Pancreas (tissue), 10 donors: ENCODE measurements at places on chromosomes 12 and 14. TPM values are rescaled to one million over a fixed set of nuclear protein-coding genes. Genes with fewer than 3 reads are reported as not detected.
A peak's percentile ranks its signal among the peaks of the same experiment; 100 is the strongest.

RNASE7 gene
- not detected for polyA plus RNA-seq

DNA sequence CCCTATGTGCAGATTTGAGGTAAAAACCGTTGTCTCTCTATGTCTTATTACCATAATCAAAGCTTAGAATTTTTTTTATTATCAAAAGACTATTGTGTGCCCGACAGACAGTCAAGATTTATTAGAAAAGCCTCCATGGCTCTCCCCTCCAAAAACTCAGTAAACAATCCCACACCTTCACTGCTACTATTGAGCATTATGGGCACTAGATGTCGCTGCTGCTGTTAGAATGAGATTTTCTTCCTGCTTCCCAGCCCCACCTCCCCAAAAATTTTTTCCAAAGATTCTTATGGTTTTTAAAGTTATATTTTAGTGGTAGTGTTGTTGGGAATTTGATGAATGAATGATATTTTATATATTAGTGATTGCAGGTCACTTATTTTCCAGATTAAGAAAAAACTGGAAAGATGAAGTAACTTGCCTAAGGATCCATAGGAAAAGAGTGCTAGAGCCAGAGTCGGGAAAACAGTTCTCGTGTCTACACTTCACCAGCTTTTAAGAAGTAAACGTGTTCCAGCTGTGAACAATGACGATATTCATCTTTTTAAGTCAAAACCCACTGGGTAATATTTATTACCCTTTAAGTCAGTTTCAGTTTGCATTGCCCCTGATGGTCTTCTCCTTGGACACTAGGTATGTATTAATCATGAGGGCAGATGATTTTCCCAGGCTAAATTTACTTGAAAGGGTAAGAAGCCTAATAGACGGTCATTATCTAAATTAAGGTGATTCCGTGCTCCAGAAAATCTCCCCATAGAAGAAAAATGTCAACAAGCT is 12.2 kb upstream of the FOXG1 start:
- H3K4me1 ChIP-seq, result no peaks in the 10 kb centered on the region
- peaks cover 5% of the 10 kb centered on the region for H3K27me3 ChIP-seq
- no peak overlapping the region for H3K27ac ChIP-seq
- no peaks in the 10 kb centered on the region for H3K36me3 ChIP-seq
- no peak for DNase-seq

PDZRN4 gene
- 0.23 TPM for polyA plus RNA-seq

- H3K4me1 ChIP-seq, result no peaks in the 10 kb centered on the region
- no peaks in the 10 kb centered on the region for H3K36me3 ChIP-seq
- H3K27me3 ChIP-seq, result no peaks in the 10 kb centered on the region
- H3K27ac ChIP-seq, result no peak overlapping the region
- DNase-seq, result no peak
Observed at GRCh38 chr14:76509311-76509710, 133.4 kb downstream of the ESRRB start.

DNA sequence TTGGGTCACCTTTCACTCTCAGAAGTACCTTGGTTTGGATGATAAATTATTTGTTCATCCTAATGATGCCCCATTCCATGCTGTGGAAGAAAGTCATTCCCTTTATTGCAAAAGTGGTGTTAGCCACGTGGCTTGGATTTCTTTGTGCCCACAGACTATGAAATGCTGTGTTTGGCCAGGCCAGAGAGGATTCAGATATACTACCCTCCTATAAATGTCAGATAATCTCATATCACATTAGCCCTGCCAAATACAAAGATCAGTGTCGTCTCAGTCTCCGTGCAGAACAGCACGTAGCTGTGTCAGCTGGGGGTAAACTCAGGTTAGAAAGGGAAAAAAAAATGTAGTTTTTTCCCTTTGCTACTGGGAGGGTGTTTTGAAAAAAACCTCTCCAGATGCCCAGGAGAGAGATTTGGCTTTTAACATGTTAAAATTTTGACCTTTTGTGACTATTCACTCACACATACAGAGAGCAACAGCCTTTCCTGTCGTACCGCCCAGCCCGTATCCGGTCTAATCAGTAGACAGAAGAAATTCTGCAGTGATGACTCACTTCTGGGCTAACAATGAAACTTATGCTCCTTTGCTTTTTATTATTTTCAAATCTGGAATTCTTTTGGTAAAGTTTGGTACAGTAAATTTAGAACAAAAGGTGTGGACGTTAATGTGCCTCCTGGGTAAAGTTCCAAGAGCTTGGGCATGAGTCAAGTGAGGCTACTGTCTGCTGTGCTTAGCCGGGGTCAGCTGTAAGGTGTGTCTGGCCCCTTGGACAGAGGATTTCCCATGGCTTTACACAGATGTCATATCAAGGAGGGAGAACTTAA is 8.5 kb upstream of the PTPRB start:
- H3K27me3 ChIP-seq, result no peaks in the 10 kb centered on the region
- DNase-seq, result no peak
- H3K4me1 ChIP-seq, result no peaks in the 10 kb centered on the region
- H3K27ac ChIP-seq, result no peak overlapping the region
- H3K4me3 ChIP-seq, result no peak overlapping the region

- H3K4me3 ChIP-seq, result no peak overlapping the region
- H3K27ac ChIP-seq, result no peak overlapping the region
- H3K4me1 ChIP-seq, result peaks cover 4% of the 10 kb centered on the region
- no peak for DNase-seq
- no peaks in the 10 kb centered on the region for H3K27me3 ChIP-seq
Observed at GRCh38 chr14:103908580-103908979, 19.7 kb upstream of the TDRD9 start.

GRCh38 chr14:102055181-102055901 is 31.5 kb downstream of the HSP90AA1 start:
- no peaks in the 10 kb centered on the region for H3K27me3 ChIP-seq
- no peak overlapping the region for H3K4me3 ChIP-seq
- peaks cover 25% of the 10 kb centered on the region for H3K36me3 ChIP-seq
- H3K4me1 ChIP-seq, result no peaks in the 10 kb centered on the region

DNA sequence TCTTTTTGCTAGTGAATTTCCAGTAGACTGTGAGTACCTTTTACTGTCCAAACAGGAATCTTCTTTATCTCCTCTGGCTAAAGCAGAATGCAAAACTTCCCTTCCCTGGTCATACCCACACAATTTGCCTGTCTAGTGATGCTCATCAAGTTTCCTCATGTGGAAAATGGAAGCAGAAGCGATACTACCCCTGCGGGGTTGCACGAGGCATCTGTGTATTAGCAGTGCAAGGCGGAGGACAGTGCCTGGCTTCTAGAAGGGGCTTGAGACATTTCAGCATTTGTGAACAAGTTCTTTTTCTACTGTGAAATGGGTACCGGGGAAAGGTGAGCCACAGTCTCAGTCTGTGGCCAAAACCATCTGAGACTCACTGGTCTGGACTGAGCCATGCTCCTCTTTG is 340.9 kb downstream of the AACS start:
- no peaks in the 10 kb centered on the region for H3K4me1 ChIP-seq
- no peak for DNase-seq
- H3K36me3 ChIP-seq, result no peaks in the 10 kb centered on the region
- H3K27ac ChIP-seq, result no peak overlapping the region
- H3K27me3 ChIP-seq, result no peaks in the 10 kb centered on the region

LMNTD1 gene
- 0.70 TPM for polyA plus RNA-seq

GRCh38 chr12:46664761-46665287 is 161.0 kb downstream of the SLC38A4 start:
- H3K27me3 ChIP-seq, result no peaks in the 10 kb centered on the region
- no peak overlapping the region for H3K27ac ChIP-seq
- DNase-seq, result no peak
- no peaks in the 10 kb centered on the region for H3K4me1 ChIP-seq
- H3K4me3 ChIP-seq, result no peak overlapping the region
- H3K36me3 ChIP-seq, result no peaks in the 10 kb centered on the region

GRCh38 chr14:92978229-92979021 is 55.5 kb downstream of the CHGA start:
- no peak for DNase-seq
- no peak overlapping the region for H3K4me3 ChIP-seq
- no peaks in the 10 kb centered on the region for H3K4me1 ChIP-seq
- H3K36me3 ChIP-seq, result no peaks in the 10 kb centered on the region

DNA sequence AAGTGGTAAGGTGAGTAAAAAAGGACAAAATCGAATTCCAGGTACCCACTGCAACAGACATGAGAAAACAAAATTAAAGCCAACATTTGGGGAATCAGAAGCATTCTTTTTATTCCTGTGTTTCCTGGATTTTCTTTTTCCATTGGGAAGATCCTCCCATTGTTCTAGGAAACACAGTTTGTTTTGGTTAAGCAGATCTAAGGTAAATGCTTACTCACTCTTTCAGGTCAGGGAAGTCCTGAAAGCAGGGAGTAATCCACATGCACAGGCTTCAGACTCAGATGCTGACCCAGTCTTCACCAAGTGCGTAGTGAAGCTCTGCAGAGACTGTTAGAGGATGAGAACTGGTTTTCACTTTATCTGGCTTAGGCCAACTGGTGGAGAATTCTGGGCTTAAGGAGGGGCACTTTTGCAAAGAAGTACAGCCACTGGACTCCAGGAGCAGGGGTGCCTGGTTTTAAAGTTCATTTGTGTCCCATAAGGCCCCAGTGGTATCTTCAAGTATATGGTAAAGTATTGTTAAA is 57.7 kb downstream of the RPAP3 start:
- H3K4me3 ChIP-seq, result no peak overlapping the region
- H3K36me3 ChIP-seq, result no peaks in the 10 kb centered on the region
- DNase-seq, result no peak
- H3K27ac ChIP-seq, result no peak overlapping the region

SETD1B gene
- polyA plus RNA-seq, result 18.5 TPM

GRCh38 chr12:52564582-52564981 is 9.1 kb downstream of the KRT74 start:
- H3K4me3 ChIP-seq, result no peak overlapping the region
- no peaks in the 10 kb centered on the region for H3K27me3 ChIP-seq
- H3K27ac ChIP-seq, result no peak overlapping the region
- DNase-seq, result no peak

DNA sequence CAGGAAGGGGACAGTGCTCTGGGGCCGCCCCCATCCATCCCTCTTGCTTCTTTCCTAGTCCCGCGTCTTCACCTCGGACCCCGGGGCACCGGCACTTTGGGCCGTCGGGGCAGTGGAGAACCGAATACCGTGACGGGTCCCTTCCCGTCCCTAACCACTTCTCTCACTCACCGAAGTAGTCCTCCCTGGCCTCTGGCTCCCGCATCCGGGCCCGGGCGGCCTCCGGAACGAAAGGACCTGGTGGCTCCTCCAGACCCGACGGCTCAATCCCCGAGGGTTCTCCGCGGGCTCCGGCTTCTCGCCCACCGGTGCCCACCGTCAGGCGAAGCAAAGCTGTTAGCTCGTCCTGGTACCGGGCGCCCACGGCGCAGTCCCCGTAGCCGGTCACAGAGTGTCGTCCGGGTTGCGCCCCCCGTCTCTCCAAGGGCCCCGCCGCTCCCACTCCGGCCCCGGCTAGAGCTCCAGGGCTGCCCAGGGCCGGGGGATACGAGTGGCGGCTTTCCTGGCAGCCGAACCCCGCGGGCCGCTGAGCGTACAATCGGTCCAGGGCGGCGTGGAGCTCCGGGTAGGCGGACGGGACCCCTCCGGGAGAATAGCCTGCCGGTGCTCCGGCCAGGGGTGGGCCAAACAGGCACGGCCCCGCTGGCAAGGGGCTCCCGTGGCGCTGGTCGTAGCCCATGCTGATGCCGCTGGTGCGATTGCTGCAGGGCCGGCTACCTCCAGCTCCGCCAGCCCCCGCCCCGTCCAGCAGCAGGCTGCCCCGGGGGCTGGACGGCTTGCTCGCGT is 1.1 kb downstream of the AJUBA start:
- no peaks in the 10 kb centered on the region for H3K27me3 ChIP-seq
- H3K4me3 ChIP-seq, result peak overlapping the region; percentile 59
- peak; percentile 83 for DNase-seq
- peaks cover 36% of the 10 kb centered on the region for H3K4me1 ChIP-seq

- DNase-seq, result no peak
- H3K27ac ChIP-seq, result no peak overlapping the region
- H3K36me3 ChIP-seq, result no peaks in the 10 kb centered on the region
- no peaks in the 10 kb centered on the region for H3K4me1 ChIP-seq
- H3K4me3 ChIP-seq, result no peak overlapping the region
Observed at GRCh38 chr14:43204816-43205215, 1302.3 kb downstream of the FSCB start.

KLC1 gene
- polyA plus RNA-seq, result 79.6 TPM

DNA sequence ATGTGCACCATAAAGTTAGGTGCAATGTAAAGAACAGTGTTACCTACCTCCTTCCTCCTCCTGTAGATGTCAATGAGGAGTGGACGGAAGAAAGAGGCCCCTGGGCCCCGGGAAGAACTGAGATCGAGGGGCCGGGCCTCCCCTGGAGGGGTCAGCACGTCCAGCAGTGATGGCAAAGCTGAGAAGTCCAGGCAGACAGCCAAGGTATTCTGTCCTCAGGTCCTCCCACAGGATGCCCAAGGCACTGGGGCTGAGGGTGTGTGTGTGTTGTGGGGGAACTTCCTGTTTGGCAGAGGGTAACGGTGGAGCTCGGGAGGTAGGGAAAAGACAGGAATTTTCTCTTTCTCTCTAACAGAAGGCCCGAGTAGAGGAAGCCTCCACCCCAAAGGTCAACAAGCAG is 6.4 kb downstream of the ATN1 start:
- peak overlapping the region; percentile 0 for H3K27ac ChIP-seq
- DNase-seq, result no peak
- H3K27me3 ChIP-seq, result no peaks in the 10 kb centered on the region
- H3K4me3 ChIP-seq, result no peak overlapping the region

NPAS3 gene
- 0.70 TPM for polyA plus RNA-seq

DNA sequence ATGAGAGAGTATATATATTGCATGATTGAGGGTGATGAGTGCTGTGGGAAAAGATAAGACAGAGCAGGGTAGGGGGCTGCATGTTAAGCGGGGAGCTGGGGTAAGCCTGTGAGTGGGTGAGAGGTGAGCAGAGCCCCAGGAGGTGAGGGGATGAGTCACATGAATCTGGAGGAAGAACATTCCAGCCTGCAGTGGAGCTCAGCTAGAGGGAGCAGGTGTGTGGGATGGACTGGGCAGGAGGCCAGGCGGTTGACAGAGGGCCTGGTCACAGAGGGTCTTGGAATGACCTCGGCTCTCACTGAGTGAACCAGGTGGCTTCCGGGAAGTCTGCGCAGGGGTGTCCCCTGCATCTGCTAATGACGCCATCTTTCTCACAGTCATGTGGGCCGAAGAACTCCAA is 44.4 kb downstream of the GIT2 start:
- DNase-seq, result peak; percentile 96
- H3K4me1 ChIP-seq, result peaks cover 62% of the 10 kb centered on the region
- H3K36me3 ChIP-seq, result no peaks in the 10 kb centered on the region
- H3K27ac ChIP-seq, result peak overlapping the region; percentile 71

RNF212B gene
- polyA plus RNA-seq, result not detected

GRCh38 chr12:51082561-51083125 is 753 bp downstream of the CSRNP2 start:
- no peaks in the 10 kb centered on the region for H3K27me3 ChIP-seq
- H3K27ac ChIP-seq, result peak overlapping the region; percentile 85
- H3K4me3 ChIP-seq, result peak overlapping the region; percentile 84
- H3K4me1 ChIP-seq, result no peaks in the 10 kb centered on the region
- H3K36me3 ChIP-seq, result no peaks in the 10 kb centered on the region

- no peak overlapping the region for H3K27ac ChIP-seq
- no peak overlapping the region for H3K4me3 ChIP-seq
- no peak for DNase-seq
Observed at GRCh38 chr12:123094349-123095077, 56.4 kb downstream of the PITPNM2 start.

GRCh38 chr12:49195736-49196135 is 6.9 kb upstream of the TUBA1A start:
- no peaks in the 10 kb centered on the region for H3K36me3 ChIP-seq
- H3K27ac ChIP-seq, result no peak overlapping the region
- H3K27me3 ChIP-seq, result no peaks in the 10 kb centered on the region
- no peak for DNase-seq
- H3K4me1 ChIP-seq, result peaks cover 6% of the 10 kb centered on the region
- no peak overlapping the region for H3K4me3 ChIP-seq
